LHCN-M2 (cell line): ENCODE measurements at places on chromosomes 5 and 9.
A peak's percentile ranks its signal among the peaks of the same experiment; 100 is the strongest.

GRCh38 chr5:168777651-168778050 lies 198.5 kb upstream of the PANK3 start:
- no peak for DNase-seq

DNA sequence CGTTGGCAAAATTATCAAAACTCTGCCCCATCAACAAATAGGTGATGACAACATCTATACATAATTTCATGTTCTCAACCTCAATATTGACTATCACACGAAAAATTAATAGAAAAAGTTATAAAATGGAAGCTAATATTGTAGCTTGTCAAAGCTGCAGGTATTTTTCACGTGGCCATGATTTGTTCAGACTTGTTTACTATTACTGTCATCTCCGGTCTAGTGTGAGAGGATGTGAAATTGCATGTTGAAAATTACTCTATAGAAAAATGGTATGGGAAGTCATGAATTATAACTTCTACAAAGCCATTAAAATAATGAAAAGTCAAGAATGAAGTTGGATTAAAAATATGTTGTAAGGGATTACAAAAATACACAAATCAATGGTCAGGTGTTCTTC lies 385.8 kb downstream of the PTPRD start:
- no peak for DNase-seq

- DNase-seq = no peak
Observed at GRCh38 chr5:177311392-177311722, 341 bp downstream of the MXD3 start.

- no peak for DNase-seq
Observed at GRCh38 chr5:98204798-98205197, 568.7 kb upstream of the RGMB start.

- DNase-seq = peak; percentile 49
Observed at GRCh38 chr5:134003817-134004625, 754 bp downstream of the VDAC1 start.

- peak; percentile 11 for DNase-seq
Observed at GRCh38 chr5:64947031-64947430, 178.3 kb downstream of the CWC27 start.
